ENCODE measurements at places on chromosomes 13 and 19.

- DNase-seq: no peak
These were observed 167.5 kb downstream of the URI1 start for GRCh38 chr19:30109565-30109964.

DNA sequence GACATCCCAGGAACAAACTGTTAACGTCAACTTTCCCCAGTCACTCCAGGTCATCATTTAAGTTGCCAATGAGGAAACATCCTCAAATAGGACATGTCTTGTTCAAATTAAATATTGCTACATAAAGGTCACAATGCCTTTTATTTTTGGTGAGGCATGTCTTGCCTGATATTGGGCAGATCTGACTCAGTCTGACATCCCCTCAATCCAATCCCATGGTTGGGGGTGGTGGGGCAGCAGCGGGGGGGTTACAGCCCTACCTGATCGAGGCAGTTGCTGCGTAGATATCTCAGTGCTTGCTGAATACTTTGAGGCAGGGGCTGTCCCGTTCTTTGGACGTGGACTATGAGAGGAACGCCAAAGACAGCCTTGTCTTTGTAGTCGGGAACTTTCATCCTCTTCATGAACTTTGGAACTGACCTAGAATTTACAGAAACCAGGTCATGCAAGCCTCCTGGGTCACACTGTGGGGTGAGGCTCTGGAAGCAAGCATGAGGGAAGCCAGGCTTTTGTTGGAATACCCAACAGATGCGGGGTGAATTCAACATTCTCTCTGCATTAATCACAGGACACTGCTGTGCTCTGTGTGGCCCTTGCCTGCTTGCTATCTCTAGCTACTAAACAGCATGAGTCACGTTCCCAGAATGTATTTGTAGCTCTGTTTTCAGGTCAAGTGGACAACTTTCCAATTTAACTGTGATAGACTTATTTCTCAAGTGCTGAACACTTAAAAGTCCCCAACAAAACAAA lies 109.8 kb downstream of the KL start:
- DNase-seq: no peak

DNA sequence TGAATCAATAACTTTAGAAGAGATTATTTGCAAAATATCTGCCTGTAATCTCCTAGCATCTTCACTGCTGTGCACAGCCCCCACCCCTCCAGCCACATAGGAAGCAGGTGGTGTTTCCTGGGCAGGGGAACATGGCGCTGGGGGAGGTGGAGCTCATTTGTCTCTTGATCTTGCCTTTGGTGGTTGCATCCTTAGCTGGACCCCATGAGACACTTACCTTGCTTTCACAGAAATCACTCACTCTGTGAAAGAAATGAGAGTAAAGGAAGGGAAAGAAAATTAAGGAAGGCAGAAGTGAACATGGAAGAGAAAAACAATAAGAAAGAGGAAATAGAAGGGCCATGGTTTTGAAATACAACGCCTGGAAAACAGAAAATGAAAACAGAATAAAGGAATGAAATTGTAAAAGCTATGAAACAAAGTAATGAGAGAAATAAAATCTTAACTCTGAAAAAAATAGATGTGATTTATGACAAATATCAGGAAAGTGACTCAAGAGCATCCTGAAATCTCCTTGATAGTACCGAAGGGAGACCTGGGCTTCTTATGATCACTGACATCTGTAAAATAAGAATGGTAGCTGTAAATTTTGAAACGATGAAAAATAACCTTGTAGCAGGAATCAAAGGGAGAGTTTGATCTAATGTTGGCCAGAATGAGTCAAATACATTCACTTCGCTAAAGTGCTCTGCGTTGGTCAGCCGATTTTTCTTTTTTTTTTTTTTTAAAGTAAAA lies 17.2 kb upstream of the RNASEH2B start:
- DNase-seq: no peak

DNA sequence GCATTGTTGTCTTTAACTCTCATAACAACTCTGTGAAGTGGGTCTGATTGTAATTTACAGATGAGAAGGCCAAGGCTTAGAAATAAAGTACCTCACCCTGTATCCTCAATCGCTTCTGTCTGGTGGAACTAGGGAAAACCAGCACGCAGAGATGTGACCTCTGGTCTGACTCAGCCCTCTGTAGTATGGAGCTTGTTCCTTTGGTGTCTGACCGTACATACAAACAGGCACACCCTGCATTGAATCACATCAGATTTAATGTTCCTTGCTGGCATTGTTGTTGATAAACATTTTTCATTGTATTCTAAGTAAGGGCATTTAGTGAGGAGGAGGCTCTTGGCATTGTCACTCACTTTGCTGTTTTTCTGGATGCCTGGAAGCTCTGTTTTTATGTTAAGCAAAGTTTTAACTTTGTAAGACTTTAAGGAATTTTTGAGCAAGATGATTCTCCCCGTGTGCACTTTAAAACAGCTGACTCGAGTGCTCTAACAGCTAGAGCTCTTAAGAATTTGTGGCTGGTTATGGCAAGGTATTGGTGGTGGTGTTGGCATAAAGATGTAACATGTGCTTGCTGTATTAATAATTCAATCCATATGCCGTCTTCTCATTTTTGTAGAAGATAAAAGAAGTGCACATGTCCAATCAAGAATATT lies 89.0 kb upstream of the SPATA13 start:
- no peak for DNase-seq

DNA sequence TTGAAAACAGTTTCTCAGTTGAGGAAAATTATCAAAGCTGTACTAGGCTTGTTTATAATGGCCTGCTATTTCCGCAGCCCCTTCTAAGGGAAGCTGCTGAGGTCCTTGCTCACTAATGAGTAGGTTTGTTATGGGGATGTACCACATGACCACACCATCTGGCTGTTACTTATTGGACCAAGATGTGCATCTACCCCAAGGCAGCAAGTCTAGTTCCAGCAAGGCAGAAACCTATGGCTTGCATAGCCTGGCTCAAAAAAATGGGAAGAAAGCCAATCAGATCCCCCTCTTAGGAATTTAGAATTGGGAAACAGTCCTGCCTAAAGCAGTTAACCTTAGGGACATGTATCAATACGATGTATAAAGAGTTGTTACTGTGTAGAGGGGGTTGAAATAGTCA lies 186.5 kb upstream of the SPRY2 start:
- DNase-seq: no peak

GRCh38 chr19:4503132-4503824 lies 15.0 kb downstream of the PLIN4 start:
- DNase-seq: no peak

DNA sequence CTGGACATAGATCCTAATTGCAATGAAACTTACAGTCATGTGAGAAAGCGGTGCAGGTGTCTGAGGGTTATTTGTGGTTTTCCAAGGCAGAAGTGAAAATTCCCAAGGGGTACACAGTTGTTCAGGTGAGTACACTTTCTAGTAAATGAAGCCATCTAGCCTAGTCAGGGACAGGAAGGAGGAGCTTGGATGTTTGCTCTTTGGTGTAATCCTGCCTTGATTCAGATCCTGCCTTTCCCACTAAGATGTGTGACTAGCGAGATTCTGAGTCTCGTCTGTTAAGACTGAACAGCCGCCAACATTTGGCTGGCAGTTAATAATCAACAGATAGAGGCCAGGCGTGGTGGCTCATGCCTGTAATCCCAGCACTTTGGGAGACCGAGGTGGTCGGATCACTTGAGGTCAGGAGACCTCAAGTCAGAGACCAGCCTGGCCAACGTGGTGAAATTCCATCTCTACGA lies 2.5 kb downstream of the RPS9 start:
- DNase-seq: no peak

DNA sequence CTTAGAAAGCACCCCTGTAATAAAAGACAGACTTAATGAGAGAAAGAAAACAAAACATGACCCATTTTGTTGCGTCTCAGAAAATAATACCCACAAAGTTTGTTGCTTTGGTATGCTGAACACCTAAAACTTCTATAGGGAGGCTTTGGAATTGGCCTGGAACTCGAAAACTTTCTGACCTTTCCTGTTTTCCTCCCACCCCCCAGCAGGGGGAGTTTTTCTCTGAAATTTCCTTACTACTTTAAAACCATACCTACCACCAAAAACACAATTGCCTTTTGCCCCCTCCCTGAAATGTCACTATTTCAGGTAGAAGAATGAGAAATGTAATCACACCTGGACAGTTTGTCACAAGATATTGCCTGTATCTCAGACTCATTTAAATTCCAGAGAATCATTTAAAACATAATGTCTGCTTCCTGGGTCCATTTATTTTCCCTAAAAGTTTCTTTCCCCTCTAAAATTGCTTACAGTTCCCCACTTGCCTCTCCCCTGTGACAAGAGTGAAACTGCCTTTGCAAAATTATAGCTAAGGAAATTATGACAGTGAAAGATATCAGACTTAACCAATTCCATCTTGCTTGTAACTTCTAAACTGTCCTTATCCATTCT lies 2700.2 kb downstream of the PCDH9 start:
- DNase-seq: peak; percentile 0

DNA sequence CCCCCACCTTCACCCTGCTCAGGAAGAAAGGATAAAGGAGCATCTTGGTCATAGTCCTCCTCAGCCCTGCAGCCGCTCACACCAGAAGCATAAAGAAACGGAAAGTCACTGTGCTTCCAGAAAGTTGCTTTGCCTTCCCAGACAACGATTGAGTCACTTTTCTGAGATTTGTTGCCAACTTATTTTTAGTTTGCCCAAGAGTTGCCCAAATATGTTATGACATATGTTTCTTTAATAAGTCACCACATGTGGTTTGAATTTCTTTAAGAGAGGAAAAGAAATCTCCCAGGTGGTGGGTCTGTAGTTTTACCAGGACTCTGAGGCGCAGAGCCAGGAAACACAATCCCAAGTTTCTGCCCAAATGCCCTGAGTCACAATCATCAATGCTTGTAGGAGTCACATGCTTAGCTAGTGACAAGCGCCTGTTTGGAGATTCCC lies 63.4 kb upstream of the LRCH1 start:
- DNase-seq: no peak

DNA sequence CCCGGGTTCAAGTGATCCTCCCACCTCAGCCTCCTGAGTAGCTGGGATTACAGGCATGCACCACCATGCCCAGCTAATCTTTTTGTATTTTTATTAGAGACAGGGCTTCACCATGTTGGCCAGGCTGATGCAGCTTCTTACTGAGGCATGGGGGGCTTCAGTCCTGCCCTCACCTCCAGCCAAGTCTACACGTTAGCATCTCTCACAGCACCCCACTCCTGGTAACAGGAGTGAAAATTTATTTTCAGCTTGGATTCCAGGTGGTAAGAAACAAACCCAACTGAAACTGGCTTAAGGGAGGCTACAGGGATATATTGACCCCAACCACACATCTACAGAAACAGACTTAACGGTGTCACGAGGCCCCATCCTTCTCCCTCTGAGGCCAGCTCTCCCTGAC lies 10.6 kb downstream of the NKPD1 start:
- DNase-seq: no peak

GRCh38 chr13:33497146-33497845 lies 211.7 kb upstream of the STARD13 start:
- no peak for DNase-seq

DNA sequence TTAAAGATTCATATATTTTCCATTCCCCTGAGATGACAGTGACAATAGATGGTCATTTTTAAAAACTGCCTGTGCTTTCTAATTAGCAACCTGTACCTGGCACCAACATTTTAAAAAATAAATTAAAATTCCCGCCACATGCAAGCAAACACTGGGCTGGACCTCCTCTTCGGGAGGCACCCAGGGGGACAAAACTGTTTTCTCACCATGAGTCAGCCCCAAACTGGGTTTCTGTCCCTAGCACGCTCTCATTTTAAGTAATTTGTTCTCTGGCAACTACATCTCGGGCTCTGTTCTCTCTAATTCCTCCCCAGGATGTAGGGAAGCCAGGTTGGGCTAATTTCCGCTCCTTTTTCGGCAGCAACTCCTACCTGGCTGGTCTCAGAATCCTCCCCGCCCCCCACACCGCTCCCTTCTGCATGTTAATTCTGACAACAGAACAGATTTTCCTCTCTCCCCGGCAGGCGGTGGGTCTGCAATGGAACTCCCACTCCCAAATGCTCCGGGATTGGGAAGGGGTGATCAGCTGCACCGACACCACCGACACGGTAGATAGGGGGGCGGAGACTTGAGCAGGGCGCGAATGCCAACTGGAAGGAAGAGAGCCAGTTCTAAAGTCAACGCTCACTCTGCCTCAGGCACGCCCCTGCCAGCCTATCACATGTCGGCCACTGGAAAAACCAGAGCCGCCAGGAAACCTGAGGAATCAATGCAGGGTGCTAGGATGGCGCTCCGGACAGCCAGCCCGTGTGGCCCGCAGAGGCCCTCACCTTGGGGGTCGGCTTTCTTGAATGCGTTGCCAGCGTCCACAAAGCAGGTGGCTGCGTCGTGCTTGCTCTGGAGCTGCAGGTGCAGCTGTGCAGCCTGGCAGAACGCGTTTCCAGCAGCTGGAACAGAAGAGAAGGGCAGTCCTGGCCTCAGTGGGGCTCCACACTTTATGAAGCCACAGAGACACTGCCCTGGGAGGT lies 14.7 kb downstream of the NAPA start:
- no peak for DNase-seq

GRCh38 chr13:88590574-88590973 lies 919.4 kb downstream of the SLITRK5 start:
- DNase-seq: no peak

- no peak for DNase-seq
These were observed 935 bp downstream of the CRB3 start for GRCh38 chr19:6465006-6465405.

GRCh38 chr13:25862156-25862555 lies 189.7 kb downstream of the SHISA2 start:
- no peak for DNase-seq

GRCh38 chr13:69050696-69051095 lies 1056.9 kb upstream of the ATXN8OS start:
- DNase-seq: no peak

- no peak for DNase-seq
These were observed 5.6 kb downstream of the TEX29 start for GRCh38 chr13:111325941-111326620.

GRCh38 chr19:45170146-45171106 lies 7.6 kb downstream of the TRAPPC6A start:
- no peak for DNase-seq

GRCh38 chr13:24625870-24626849 lies 54.0 kb upstream of the ATP12A start:
- DNase-seq: no peak

- DNase-seq: no peak
These were observed 106.2 kb downstream of the SLITRK5 start for GRCh38 chr13:87777387-87777786.

DNA sequence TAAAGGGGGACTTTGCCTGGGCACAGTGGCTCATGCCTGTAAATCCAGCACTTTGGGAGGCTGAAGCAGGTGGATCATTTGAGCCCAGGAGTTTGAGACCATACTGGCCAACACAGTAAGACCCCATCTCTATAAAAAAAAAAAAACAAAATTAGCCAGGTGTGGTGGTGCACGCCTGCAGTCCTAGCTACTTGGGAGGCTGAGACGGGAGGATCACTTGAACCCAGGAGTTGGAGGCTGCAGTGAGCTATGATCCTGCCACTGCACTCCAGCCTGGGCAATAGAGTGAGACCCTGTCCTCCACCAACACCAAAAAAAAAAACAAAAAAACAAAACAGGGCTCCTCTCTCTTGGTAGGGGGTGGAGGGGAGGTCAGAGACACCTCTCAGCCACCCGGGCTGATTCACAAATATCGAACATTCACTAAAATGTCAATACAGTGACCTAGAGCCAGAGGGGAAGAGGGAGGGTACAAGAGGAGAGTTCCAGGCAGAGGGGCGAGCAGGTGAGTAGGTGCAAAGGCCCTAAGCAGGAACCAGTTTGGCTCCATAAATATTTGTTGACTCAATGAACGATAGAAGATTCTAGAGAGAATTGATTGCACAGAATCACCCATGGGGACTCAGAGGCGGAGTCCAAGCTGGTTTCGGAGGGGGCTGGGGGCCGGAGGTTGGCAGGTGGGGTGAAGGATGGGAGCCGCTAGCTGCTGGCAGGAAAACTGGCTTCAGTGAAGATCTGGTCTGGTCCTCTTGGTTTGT lies 1.0 kb upstream of the CREB3L3 start:
- no peak for DNase-seq

GRCh38 chr13:89865164-89866064 lies 1482.1 kb upstream of the MIR17HG start:
- no peak for DNase-seq
